ENCODE measurements at places on chromosomes 2 and 18.

- DNase-seq: no peak
These were observed 958.8 kb upstream of the NRXN1 start for GRCh38 chr2:51990684-51991083.

- no peak for DNase-seq
These were observed 156.8 kb downstream of the STK39 start for GRCh38 chr2:168090366-168091135.

GRCh38 chr2:37911296-37911873 lies 13.7 kb upstream of the RMDN2 start:
- DNase-seq: no peak

DNA sequence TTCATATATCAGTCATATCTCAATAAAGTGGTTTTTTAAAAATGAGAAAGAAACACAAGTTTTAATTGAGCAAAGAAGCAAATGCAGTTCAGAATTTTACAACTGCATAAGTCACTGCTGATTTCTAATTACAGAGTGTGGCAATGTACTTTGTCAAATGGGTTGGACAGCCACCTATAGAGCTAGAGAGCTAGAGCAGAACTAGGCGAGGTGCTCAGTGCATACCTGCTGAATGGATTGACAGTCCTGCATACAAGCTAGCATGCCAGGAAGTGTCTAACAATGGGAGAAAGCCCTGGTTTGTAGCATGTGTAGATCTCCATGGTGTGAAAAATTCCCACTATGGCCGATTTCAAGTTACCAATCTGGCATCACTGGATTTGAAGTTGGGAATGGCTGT lies 106.3 kb upstream of the CDCA7 start:
- no peak for DNase-seq

DNA sequence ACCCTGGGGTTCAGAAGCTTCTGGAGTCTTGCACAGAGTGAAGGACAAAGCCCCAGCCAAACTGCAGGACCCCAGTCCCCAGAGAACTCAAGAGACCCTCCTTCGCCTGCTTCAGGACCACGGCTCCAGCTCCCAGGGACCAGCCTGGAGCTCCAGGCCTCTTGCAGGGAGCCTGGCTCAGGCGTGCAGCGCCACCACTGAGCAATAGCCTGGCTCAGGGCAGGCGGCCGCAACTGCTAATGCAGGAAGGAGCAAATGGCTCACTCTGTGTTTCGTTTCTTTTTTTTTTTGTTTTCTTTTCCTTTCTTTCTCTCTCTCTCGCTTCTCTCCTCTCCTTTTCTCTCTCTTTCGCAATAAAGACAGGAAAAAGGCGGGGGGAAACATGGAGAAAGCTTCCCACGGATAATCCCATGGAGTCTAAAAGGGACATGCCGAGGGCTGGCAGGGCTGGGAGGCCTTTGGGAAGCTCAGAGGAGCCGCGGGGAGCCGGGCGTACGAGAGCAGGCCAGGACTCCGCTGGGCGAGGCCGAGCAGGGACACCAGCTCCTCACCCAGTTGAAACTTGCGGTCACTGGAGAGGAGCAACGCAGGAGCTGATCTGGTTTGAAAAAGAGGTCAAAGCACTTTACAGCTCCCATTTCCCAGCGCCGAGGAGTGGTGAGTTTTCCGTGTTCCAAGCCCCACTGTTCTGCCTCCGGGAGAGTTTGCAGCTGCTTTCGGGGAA lies 244.8 kb downstream of the TWIST2 start:
- DNase-seq: no peak

GRCh38 chr2:86078774-86079545 lies 26.7 kb downstream of the POLR1A start:
- DNase-seq: no peak

GRCh38 chr2:219149667-219150066 lies 10.9 kb downstream of the NHEJ1 start:
- no peak for DNase-seq

DNA sequence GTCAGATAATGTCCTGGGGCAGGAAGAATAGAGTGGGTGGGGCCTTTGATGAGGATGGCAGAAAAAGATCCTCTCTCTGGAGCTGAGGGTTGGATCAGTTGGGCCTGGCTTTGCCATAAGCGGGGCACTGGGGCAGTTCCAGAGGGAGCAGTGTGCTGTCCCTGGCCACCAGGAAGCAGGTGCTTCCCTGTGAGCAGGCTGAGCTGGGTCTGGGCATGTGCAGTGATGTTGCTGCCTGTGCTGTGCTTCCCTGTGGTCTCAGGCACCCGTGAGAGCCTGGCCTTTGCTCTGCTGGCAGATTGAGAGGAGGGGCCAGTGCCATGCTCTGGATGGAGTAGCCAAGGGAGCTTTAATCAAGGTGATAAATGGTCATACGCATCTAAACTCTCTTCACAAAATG lies 14.6 kb upstream of the NPPC start:
- no peak for DNase-seq

DNA sequence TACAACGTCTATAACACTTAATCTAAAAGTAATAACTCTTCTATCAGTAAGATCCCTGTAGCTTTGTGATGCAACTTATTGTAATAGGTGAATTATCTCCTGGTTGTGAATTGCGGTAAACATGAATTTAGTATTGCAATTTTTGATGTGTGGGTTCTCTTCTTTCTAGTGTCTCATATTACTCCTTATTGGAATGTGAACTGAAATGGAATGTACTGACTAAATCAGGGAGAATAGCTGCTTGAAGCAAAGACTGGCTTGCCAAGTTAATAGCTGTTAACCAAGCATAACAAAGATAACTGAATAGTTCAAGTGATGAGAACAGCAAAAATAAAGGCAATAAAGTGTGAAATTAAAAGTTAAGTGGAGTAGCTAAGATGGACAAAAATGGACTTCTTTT lies 60.5 kb upstream of the TFPI start:
- no peak for DNase-seq

DNA sequence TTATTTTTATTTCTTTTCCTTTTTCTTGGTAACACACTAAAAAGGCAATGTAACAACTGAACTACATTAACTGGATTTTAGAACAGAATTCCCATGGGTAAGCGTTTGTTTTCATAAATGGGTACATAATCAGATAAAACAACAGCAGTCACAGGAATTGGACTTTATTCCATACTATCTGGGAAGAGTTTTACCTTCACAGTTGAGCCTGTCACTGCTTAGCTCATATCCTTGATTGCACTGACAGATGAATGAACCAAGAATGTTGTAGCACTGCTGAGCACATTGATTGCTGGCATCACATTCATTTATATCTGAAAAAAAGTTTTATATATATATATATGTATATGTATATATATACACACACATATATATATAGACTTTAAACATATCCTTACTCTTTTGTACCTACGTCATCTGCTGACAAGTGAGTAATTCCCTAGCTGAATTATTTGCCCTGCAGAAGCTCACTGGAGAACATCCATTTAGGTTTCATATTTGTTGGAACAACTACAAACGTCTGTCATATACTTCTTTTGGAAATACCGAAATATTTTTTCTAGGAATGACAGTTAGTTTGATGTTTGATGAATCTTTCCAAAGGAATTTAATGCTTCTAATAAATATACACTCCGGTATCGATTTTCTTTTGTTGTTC lies 47.0 kb downstream of the EFEMP1 start:
- DNase-seq: no peak

DNA sequence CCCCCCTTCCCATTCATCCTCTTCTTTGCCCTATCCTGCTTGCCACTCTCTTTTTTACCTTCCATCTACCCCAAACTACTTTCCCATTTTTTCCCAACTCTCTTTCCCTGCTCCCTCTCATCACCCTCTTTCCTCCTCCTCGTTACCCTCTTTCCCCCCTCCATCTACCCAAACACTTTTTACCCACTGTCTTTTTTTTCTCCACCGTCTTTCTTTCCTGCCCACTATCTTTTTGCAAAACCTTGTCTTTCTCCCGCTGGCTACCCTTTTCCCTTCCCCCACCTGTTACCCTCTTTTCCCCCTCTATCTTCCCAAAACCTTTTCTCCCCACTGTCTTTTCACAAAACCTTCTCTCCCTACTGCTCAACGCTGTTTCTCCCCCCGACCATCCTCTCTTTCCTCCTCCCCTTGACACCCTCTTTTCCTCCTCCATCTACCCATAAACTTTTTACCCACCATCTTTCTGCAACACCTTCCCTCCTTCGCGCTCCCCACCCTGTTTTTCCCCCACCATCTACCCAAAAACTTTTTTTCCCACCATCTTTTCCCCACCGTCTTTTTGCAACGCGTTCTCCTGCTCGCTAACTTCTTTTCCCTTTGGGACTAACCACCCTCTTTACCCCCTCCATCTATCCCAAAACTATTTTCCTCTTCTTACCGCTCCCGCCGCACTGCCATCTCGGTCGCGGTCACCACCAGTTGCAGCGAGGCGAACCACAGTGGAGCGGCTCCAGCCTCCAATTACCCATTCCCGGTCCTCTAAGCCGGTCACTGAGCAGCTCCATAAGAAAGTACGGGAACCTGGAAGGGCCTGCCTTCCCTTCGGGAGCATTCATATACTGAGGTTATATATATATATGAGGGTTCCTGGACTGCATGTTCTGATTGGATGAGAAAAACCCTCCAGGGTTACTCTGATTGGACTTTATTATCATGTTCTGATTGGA lies 15.0 kb downstream of the CCDC74A start:
- DNase-seq: no peak

DNA sequence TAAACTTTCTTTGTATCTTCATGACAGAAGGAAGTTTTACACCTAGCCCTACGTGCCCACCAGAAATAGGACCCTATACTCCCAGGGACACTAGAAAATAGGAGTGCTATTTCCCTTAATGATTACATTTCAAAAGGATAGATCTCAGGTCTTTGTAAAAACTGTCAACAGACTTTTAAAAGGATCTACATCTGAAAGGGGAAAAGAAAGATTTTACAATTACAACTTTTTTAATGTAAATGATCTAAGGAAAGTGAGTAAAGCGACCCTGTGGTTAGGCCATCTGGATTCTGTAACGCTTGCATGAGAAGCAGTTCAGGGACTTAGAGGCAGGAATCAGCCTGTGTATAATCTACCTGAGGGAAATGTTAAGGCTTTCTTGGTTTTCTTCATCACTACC lies 431.8 kb upstream of the MC4R start:
- DNase-seq: no peak

All from activated naive CD8-positive, alpha-beta T cell treated with anti-CD3 and anti-CD28 coated beads, Interleukin-2, amount 10 ng/mL, durations not matched to agents 7 days and 5 days (primary cell).